CD8-positive, alpha-beta T cell (primary cell): ENCODE measurements at places on chromosomes 6 and 20. TPM values are rescaled to one million over a fixed set of nuclear protein-coding genes. Genes with fewer than 3 reads are reported as not detected.

DNA sequence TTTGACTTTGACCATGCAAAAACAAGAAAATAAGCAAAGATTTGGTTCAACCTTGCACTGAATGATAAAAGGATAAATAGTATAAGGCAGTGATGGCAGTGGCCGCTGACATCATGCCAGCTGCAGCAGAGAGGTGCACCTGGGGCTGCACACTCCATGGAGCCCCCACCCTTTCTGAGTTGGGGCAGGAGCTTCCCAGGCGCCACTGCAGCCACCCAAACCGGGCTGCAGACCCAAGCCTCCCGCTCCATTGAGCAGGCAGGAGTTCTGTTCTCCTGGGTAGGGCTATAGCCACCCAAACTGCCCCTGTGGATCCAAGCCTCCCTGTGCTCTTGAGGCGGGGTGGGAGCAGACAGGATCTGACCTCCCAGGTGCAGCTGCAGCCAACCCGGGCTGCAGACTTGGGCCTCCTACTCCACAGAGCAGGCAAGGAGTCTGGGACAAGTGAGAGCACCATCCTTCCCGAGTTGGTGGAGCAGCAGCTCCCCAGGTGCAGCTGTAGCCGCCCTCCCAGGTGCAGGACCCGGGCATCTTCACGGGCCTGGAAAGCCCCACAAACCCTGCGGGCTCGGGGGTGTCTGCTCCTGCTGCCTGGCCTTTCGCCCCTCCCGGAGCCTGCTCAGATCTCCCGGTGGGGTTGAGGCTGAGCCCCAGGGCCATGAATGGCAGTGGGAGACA is 537.9 kb downstream of the TENT5A start:
- no peak for DNase-seq

- DNase-seq, result no peak
Measured at GRCh38 chr6:11722805-11723631, 55.6 kb downstream of the ADTRP start.

GRCh38 chr6:111812060-111813038 is 60.9 kb downstream of the FYN start:
- DNase-seq, result no peak

The GINS1 gene
- 0.28 TPM for total RNA-seq

The MPC1 gene
- 22.2 TPM for total RNA-seq
